Stimulated activated CD8-positive, alpha-beta memory T cell treated with anti-CD3 and anti-CD28 coated beads, Interleukin-4, amount 100 ng/mL, for 4 hours (primary cell): ENCODE measurements at places on chromosomes 12 and 14.
A peak's percentile ranks its signal among the peaks of the same experiment; 100 is the strongest.

DNA sequence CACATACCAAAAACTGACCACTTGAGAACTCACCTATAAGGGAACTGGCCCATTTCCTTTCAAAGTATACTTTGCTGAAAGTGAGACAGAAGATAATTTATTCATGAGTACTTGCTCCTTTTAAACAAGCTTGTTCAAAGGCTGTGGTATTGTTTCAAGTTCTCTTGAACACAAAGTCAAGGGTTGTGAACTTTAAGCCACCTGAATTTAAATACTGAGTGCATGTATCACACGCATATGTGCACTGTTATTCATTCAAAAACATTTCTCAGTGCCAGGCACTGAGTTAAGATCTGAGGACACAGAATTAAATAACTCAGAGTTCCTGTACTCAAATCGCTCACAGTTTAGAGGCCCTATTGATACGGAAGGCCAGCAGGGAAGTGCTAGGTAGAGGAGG, 19.1 kb upstream of the LDHB start:
- no peak for DNase-seq

GRCh38 chr14:99706107-99706900, 22.2 kb downstream of the CYP46A1 start:
- DNase-seq: no peak

DNA sequence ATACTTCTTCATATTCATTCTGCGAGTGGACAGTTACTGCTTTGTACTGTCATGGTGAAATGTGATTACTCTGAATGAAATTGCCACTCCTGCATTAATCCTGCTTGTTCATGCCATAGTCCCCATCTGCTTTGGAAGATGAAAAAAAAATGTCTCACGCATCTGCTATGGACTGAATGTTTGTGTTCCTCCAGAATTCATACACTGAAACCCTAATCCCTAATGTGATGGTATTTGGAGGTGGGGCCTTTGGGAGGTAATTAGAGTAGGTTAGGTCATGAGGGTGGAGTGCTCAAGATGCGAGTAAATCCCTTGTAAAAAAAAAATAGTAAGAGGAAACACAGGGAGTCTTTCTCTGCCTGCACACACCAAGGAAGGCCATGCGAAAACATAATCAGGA, 427.2 kb downstream of the TMTC2 start:
- no peak for DNase-seq

DNA sequence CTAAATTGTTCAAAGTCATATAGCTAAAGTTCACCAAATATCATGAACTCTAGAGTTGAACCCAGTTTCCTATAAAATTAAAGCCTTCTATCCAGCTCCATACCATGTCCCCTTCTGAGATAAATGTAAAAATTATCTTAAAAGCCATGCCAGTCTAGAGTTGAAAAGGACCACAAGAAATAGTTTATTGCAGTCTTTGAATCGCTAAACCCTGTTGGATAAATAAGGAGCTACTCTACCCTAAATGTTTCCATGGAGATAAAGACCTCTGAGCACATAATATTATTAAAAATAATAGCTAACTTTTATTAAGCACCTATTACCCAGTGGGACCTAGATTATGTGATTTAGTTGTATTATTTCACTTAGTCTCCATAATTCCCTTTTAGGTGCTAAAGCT, 227.6 kb upstream of the NOS1 start:
- DNase-seq: no peak

GRCh38 chr14:76551906-76552305, 176.0 kb downstream of the ESRRB start:
- no peak for DNase-seq

DNA sequence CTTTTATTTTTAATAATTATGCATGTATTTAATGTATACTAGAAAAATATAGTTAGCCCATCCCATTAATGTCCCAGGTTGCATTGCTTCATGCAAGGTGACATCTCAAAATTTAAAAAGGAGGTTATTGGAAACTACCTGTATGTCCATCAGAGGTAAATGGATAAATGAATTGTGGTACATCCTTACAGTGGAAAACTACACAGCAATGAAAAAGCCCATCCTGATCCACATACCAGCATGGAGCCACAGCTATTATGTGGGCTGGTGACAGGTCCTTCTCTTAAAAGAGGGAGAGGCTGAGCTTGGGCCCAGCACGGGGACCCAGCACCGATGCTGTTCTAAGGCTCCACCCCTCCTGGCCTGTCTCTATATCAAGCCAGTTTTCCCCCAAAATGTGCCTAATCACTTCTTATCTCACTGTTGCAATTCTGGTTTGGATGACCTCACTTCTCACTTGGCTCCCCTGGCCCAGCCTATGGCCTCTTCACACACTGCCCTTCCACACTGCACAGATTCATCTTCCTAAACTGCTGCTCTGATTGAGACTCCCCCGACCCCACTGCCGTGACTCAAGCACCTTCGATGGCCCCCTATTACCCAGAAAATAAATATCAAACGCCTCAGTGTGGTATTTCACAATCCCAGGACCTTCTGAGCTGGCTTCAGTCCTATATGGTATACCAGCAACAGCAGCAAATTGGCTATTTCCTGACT, 97.1 kb upstream of the NCOR2 start:
- DNase-seq: no peak

DNA sequence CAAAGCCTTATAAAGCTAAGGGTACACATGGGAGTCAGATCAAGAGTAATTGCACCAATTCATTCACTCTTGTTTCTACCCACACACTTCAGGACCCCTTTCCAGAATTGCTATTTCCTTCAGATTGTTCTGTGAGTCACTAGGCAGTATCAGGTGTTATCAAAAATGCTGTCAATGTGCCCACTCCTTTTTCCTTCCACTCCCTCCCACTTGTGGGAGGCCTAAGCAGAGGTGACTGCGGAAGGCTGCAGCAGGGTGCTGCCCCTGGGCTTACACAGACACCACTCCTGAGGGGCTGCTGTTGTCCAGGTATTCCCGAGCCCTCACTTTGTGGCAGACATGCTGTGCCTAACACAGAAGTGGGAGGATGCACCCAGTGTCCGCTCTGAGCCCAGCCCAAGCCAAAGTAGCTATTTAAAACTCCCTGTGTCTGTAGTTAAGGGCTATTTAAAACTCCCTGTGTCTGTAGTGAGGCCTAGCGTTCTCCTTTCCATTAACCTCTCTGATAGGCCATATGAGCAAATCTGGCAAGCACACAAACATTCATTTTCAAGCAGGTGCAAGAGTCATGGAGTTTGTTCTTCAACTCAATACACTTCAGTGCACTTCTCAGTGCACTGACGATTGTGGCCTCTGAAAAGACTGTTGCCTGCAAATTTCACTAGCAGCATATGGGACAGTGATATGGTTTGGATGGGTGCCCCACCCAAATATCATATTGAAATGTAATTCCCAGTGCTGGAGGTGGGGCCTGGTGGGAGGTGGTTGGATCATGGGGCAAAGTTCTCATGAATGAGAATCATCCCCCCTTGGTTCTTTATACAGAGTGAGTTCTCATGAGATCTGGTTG, 117.8 kb downstream of the PHLDA1 start:
- no peak for DNase-seq

DNA sequence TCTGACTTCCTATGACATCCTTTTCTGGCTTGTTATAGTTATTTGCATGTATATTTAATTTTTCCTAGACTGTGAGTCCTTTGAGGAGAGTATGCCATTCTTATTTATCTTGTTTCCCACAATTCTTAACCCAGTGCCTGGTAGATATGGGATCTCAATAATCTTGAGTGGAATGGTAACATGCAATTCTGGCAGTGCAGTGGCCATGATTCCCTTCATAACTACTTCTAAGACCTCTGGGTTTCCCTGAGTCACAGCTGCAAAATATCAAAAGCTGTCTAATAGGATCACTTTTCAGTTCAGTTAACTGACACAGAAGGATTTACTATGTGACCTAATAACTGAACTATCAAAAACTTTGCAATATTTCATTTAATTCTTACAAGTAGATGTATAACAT, 135.0 kb downstream of the ADAMTS20 start:
- no peak for DNase-seq

DNA sequence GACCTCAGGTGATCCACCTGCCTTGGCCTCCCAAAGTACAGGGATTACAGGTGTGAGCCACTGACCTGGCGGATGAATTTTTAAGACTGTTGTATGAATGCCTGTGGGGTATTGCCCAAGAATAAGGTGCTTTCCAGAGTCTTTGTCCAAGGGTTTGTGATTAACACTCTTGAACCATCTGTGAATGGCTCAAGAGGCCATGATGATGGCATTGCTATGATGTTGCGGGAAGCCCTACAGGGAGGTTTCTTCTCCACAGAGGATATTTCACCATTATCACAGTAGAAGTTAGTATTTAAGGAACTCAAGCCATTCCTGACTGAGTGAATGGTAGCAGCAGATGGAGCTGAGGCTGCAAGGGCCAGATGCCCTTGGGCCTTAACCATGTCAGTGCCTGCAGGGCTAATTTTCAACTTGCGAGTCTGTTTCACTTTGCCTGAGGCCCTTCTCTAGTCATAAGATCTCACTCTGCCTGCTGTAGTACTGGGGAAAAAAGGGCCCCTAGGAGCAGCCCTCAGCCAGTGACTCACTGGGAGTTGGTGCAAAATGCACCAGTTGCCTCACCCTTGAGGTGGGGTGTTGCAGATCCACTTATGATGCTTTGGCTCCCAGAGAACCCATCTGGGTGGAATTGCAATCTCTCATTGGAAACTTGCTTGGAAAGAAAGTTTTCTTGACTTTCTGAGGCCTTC, 108.6 kb upstream of the FLRT2 start:
- DNase-seq: no peak

GRCh38 chr14:65958664-65959562, 527.3 kb upstream of the CCDC196 start:
- DNase-seq: no peak

DNA sequence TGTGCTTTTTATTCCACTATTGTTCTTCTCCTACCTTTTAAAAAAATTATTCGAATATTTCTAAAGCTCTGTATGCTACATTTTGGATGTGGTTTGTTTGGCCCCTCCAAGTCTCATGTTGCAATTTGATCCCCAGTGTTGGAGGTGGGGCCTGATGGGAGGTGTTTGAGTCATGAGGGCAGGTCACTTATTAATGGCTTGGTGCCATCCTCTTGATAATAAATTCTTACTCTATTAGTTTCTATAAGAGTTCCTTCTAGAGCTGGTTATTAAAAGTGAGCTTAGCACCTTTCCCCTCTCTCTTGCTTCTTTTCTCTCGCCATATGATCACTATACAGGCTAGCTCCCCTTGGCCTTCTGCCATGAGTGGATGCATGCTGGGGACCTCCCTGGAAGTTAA, 445.6 kb upstream of the PDE3A start:
- DNase-seq: no peak

- no peak for DNase-seq
These were observed 220.3 kb downstream of the KLHL28 start for GRCh38 chr14:44741431-44741830.

- no peak for DNase-seq
These were observed 24.3 kb downstream of the CNOT2 start for GRCh38 chr12:70267550-70267949.

- DNase-seq: no peak
These were observed 10.1 kb upstream of the ARID4A start for GRCh38 chr14:58288106-58288792.

GRCh38 chr14:55701638-55702037, 121.6 kb downstream of the KTN1 start:
- no peak for DNase-seq

- peak; percentile 3 for DNase-seq
These were observed 79.5 kb downstream of the ARMH4 start for GRCh38 chr14:58072288-58073071.

GRCh38 chr14:90453401-90453951, 56.6 kb downstream of the CALM1 start:
- DNase-seq: no peak

GRCh38 chr14:87351007-87351406, 642.0 kb downstream of the GALC start:
- DNase-seq: no peak

GRCh38 chr12:101051151-101051550, 158.9 kb downstream of the SLC5A8 start:
- no peak for DNase-seq

- DNase-seq: no peak
These were observed 31.5 kb downstream of the CFL2 start for GRCh38 chr14:34682787-34683321.

- no peak for DNase-seq
These were observed 11.0 kb upstream of the FBXL14 start for GRCh38 chr12:1605129-1606020.

- no peak for DNase-seq
These were observed 81.8 kb upstream of the FOXN3 start for GRCh38 chr14:89498878-89499277.

GRCh38 chr14:61277232-61277631, 3.9 kb downstream of the TMEM30B start:
- DNase-seq: no peak

DNA sequence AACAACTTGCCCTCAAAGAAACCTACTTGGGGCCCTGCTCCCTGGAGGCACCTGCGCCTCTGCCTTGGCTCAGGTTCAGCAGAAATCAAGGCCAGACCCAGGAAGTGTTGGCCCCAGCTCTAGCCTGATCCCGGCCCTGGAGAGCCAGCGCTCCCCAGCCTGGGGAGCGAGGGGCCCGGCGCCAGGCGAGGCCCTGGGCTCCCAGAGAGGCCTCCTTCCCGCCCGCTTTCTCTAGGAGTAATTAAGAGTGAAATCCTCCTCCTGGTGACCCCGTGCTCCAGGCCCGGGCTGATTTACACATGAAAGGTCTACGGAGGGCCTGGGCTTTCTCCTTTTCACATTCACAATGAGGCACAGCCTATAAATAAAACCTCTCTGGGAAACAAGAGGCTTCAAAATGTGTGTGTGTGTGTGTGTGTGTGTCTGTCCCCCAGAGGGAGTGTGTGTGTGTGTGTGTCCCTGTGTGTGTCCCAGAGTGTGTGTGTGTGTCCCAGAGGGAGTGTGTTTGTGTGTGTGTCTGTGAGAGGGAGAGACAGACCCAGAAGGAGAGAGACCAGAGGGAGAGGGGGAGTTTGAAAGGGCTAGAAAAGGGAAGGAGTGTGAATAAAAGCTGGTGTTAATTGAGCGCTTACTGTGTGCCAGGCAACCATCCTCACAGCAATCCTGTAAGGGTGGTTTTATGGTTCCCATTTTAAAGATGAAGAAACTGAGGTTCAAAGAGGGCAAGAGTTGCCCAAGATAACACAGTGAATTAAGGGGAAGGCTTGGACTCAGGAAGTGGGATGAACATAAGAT, 23.8 kb upstream of the COX6A1 start:
- DNase-seq: no peak

DNA sequence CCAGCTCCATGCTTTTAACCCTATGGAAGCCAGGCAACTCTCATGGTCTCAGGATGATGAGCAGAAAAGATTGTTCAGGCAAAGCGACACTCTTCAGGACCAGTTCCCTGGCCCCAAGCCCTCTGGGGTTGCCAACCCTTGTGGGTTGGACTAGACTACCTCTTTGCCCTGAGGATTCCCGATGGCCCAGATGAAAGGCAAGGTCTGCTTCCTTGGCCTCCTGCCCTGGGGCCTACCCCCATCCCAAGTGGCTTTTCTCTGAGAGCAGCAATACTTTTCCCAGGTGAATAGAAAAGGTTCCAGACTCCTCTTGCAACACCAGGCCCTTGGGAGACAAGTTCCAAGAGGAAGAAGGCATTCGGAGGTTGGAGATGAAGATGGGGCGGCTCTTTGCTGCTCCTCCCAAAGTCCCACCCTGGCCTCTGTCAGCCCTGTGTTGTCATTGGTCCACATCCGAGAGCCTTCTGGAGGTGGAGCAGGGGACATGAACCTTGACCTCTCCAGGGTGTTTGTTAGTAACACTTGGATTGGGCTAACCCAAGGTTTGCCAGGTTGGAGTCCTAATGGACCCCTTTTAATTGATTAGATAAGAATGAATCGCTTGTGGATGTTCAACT, 131.1 kb downstream of the GCH1 start:
- no peak for DNase-seq

- DNase-seq: no peak
These were observed 35.6 kb downstream of the SH2B3 start for GRCh38 chr12:111441107-111441928.
